ENCODE measurements at places on chromosomes 7 and 10. TPM values are rescaled to one million over a fixed set of nuclear protein-coding genes. Genes with fewer than 3 reads are reported as not detected.

Gene UCN3
- total RNA-seq, result not detected

- DNase-seq, result no peak
- peaks cover 23% of the 10 kb centered on the region for H3K36me3 ChIP-seq
- H3K27me3 ChIP-seq, result no peaks in the 10 kb centered on the region
- H3K4me1 ChIP-seq, result no peaks in the 10 kb centered on the region
Measured at GRCh38 chr7:30091491-30091912, 43.3 kb upstream of the MTURN start.

DNA sequence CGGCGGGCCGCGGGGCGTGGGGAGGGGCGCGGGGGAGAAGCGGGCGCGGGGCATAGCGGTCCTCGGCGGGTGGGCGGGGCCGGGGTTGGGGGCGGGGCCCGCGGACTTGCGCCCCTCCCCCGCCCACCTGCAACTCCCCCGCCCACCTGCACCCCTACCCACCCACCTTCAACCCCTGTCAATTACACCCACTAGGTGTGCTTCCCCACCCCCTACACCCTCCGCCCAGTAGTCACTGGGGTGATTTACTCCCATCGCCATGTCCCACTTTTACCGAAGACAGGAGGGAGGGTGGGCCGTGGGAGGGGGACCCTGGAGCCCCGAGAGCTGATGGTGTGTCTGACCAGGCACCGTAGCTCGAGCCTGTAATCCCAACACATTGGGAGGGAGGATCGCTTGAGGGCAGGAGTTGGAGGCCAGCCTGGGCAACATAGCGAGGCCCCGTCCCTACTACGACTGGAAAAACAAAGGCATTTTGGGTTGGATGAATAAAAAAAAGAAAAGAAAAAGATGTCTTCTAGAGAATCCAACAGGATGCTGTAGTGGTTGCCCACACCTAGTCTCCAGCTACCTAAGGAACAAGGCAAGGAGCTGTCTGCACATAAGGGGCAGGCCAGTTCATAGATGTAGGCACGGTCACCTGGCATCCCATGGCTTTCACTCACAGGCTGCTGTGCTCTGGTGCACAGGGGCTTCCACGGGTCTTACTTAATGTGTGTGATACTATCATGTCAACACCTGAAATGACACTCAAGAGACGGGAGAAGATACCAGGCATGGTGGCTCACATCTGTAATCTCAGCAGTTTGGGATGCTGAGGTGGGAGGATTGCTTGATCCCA is 761 bp downstream of the KCTD7 start:
- H3K27me3 ChIP-seq, result no peaks in the 10 kb centered on the region
- H3K36me3 ChIP-seq, result peaks cover 19% of the 10 kb centered on the region
- H3K27ac ChIP-seq, result no peak overlapping the region
- peak overlapping the region; percentile 85 for H3K4me3 ChIP-seq
- DNase-seq, result no peak

- H3K4me3 ChIP-seq, result no peak overlapping the region
- H3K27ac ChIP-seq, result no peak overlapping the region
Measured at GRCh38 chr7:42661312-42661711, 250.6 kb downstream of the C7orf25 start.

Gene CLRN3
- total RNA-seq, result not detected

GRCh38 chr7:91242097-91242844 is 22.0 kb upstream of the FZD1 start:
- H3K27me3 ChIP-seq, result no peaks in the 10 kb centered on the region
- no peak overlapping the region for H3K4me3 ChIP-seq
- no peak for DNase-seq

- peaks cover 2% of the 10 kb centered on the region for H3K4me1 ChIP-seq
- no peaks in the 10 kb centered on the region for H3K27me3 ChIP-seq
- H3K4me3 ChIP-seq, result no peak overlapping the region
- H3K27ac ChIP-seq, result no peak overlapping the region
- peaks cover 3% of the 10 kb centered on the region for H3K36me3 ChIP-seq
Measured at GRCh38 chr10:79116801-79117723, 48.3 kb downstream of the ZMIZ1 start.

GRCh38 chr7:41047211-41047610 is 655.7 kb downstream of the INHBA start:
- no peak for DNase-seq
- no peaks in the 10 kb centered on the region for H3K36me3 ChIP-seq
- no peaks in the 10 kb centered on the region for H3K4me1 ChIP-seq
- H3K4me3 ChIP-seq, result no peak overlapping the region

DNA sequence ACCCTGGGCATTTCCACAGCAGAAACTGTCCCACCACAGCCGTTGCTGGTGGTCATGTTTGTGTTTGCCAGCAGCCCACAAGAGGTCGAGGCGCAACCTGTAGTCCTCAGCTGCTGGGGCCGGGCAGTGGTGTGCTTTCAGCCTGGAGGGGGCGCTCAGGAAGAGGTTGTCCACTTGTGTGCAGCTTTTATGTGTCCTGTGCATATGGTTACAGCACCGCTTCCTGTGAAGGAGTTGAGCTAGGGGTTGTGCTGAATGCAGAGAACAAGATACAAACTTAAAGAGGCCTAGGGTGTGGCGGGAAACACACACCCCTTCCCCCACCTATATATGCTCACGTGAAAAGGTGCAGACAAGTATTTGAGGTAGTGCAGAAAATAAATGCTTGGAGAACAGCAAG is 29.5 kb upstream of the PFKFB3 start:
- H3K27me3 ChIP-seq, result no peaks in the 10 kb centered on the region
- no peaks in the 10 kb centered on the region for H3K4me1 ChIP-seq
- no peak overlapping the region for H3K27ac ChIP-seq

DNA sequence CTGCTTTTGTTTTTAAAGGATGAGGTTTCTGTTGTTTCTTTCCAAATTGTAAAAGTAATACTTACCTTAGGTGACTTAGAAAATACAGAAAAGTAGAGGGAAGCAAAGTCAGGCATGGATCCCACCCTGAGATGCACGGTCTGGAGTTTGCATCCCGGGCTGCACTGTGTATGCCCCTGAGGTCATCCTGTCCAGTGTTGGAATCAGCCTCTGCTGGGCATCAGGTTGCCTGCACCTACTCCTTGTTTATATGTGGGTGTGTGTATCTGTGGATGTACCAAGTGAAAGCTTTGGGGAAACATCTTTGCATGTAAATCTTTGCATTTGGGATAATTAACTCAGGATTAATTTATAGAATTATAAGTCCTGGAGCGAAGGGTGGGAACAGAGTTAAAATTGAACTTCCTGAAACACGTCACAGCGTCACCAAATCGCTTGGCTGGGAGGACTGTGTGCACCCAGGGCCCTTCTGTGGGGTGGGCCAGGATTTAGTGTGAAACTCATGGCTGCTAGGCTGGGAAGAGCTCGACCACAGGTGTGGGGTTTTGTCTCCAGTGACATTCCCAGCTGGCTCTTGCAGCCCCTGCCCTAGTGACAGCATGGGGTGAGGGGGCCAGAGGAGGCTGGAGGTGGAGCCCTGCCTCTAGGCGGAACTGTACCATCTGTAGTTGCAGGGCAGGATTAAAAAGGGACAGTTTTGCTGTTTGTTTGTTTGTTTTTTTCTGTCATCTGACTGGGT is 27.9 kb downstream of the GTF2IRD1 start:
- no peak overlapping the region for H3K27ac ChIP-seq
- no peak for DNase-seq
- no peak overlapping the region for H3K4me3 ChIP-seq
- H3K27me3 ChIP-seq, result no peaks in the 10 kb centered on the region
- H3K4me1 ChIP-seq, result peaks cover 4% of the 10 kb centered on the region

Gene GNAT3
- not detected for total RNA-seq

DNA sequence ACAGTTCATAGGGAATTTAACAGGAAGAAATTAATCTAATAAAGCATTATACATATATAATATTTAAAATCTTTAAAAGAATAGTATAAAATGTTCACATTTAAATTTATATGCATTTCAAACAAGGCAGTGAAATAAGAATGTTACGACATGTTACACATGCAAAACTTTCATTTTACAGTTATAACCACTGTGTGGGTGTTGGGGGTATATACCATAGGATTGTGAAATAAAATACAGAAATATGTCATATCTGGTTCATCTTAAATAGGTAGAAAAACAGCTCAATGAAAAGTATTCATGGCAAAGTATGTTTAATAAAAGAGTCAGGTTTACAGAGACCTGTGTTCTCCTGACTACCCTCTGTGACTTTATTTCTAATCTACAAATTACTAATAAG is 45.6 kb downstream of the CHCHD3 start:
- H3K36me3 ChIP-seq, result peaks cover 8% of the 10 kb centered on the region
- peaks cover 4% of the 10 kb centered on the region for H3K4me1 ChIP-seq
- no peak overlapping the region for H3K27ac ChIP-seq
- no peaks in the 10 kb centered on the region for H3K27me3 ChIP-seq
- no peak overlapping the region for H3K4me3 ChIP-seq

- no peak overlapping the region for H3K27ac ChIP-seq
- DNase-seq, result no peak
- H3K36me3 ChIP-seq, result peaks cover 30% of the 10 kb centered on the region
Measured at GRCh38 chr10:122263971-122264370, 7.1 kb upstream of the BTBD16 start.

- DNase-seq, result no peak
- H3K27me3 ChIP-seq, result no peaks in the 10 kb centered on the region
- H3K4me3 ChIP-seq, result no peak overlapping the region
- H3K4me1 ChIP-seq, result peaks cover 12% of the 10 kb centered on the region
Measured at GRCh38 chr7:830069-830468, 2.2 kb upstream of the SUN1 start.

Gene NET1
- 57.5 TPM for total RNA-seq

Measured in H9 (cell line).